Cerebellum (tissue), 4 donors: ENCODE measurements at places on chromosomes 2 and 18. TPM values are rescaled to one million over a fixed set of nuclear protein-coding genes. Genes with fewer than 3 reads are reported as not detected.

The LRRC30 gene
- total RNA-seq: not detected

The OLA1 gene
- total RNA-seq: 55.6 TPM

The TBC1D8 gene
- total RNA-seq: 12.8 TPM

The DLX1 gene
- total RNA-seq: not detected

The PELI1 gene
- 35.1 TPM for total RNA-seq
